ENCODE measurements at places on chromosomes 7 and 10.
A peak's percentile ranks its signal among the peaks of the same experiment; 100 is the strongest.

- DNase-seq, result peak; percentile 53
Observed at GRCh38 chr10:72274730-72275350, 1.1 kb downstream of the DDIT4 start.

DNA sequence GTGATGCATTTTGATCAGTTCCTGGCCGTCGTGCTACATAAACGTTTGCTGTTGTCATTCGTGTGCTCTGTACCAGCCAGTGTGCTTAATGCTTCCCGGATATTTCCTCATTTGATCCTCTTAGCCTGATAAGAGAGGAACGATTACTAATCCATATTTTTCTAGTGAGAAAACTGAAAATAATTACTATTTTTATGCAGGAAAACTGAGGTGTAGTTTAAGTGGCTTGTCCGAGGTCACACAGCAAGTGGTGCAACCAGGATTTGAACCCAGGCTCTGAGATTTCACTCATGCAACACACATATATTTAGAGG lies 650 bp upstream of the SORBS1 start:
- DNase-seq, result no peak

DNA sequence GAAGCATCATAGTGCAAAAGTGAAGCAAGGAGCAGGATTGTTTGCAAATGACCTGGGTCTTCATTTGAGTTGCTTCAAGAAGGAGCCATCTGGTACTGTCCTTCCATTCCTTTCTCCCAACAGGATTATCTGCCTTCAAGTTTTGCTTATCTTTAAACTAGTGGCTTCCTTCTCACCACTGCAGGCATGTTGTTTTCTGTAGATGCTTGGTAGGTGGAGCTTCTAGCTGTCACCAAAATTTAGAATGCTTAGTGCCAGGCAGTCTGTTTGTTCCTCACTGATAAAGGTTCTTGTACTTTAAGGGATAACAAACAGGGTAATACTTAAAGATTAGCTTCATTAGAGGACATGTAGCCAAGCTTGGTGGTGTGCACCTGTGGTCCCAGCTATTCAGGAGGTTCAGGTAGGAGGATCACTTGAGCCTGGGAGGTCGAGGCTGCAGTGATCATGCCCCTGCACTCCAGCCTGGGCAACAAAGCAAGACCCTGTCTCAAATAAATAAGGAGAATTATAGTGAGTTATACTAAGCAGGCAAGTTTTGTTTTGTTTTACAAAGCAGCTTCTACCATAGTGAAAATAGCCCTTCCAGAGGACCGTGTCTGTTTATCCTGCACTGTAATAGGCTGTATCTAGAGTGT lies 5.7 kb downstream of the ARL5B start:
- no peak for DNase-seq

GRCh38 chr10:110168601-110169481 lies 38.6 kb upstream of the MXI1 start:
- no peak for DNase-seq

DNA sequence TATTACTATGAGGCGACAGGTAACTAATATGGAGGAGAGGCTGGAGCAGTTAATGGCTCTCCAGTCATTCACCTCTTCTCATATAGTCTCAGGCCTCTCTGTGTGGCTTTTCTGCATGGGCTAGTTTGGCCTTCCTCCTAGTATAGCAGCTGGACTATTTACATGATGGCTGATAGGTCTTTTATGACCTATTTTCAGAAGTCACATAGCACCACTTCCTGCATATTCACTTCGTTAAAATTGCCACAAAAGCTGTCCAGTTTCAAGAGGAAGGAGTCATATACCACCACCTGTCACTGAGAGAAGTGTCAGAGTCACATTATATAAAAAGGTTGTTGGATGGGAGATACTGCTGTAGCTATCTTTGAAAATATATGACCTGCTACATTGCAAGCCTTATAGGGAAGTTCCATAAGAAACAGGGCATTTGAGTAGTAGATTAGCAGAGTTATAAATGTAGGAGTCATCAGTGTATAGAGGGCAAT lies 8.0 kb upstream of the DMTF1 start:
- no peak for DNase-seq

DNA sequence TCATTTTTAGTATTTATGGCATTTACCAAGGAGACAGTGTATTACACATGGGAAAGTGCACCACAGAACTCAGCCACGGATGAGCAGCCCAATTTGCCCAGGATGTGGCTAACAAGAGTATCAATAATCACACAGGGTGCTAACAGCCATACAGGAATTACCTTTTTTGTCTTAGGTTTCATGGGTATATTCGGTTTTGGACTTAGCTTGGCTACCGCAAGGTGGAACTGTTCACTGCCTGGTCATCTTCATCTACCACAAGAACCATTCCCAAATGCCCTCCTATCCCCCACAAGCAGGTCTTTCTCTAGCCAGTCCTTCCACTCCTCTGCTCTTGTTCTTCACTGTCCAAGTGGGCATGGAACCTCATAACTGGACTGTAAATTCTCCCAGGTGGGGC lies 6.0 kb downstream of the PDLIM1 start:
- no peak for DNase-seq

GRCh38 chr7:101121991-101122932 lies 4.6 kb upstream of the SERPINE1 start:
- peak; percentile 96 for DNase-seq

DNA sequence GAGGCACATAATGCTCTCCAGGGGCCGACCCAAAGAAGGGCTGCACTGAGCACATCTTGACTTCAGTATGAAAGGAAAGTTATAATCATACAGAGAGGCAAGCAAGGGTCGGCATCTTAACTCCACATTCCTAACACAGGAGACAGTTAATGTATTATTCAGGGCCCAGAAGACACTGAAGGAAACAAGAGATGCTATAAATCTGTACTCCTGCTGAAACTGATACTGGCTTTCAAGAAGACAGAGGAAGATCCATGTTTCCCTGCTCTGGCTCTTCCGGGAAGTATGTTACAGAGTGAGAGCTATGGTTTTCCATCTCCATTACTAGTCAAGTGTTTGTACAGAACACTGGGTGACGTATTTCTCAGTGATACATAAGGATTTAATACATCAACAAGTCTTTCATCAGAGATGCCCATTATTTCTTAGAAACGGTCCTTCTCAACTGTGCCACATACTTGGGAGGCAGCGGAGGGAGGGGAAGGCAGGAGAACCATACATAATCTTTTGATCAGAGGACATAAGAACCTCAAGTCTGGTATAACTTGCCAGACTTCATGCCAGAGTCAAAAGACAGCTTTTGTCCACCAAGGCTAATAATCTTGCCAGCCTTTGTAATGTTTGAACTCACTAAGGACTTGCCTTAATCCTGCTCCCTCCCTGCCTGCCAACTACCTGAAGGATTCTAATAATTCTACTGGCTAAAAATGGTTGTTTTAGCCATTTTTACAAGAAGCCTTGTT lies 58.1 kb downstream of the ENO4 start:
- DNase-seq, result no peak

DNA sequence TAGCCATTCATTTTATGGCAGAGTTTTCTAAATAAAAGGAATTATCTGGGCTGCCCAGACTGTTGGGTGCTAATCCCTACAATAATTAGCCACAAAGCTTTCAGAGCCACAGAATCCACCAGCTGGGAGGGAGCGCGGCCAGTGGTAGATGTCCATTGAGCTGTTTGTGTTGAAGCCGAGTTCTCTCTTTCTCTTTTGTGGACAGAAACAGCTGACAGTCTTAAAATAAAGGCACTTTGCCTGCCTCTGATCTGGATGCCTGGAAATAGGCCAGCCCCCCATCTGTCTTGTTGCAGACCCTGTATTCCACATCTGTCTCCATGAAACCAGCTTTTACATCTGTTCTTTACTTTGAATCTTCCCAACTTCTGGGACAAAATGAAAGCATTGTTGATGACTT lies 66.1 kb downstream of the MTPN start:
- no peak for DNase-seq

DNA sequence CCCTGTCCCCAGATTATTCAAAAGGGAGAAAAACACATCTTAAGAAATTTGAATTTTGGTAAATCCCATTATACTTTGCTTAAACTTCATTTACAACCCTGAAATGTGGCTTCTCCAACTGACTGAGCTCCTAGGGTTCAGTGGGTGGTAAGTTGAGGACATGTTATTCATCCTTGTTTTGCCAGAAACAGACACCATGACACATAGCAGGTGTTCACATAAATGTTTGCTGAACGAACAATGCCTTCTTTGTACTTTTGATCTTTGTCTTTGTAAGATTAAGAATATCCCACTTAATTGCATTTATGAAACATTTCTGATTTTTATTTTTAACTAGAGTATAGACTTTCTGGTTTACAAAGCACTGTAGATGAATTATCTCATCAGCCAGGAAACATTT lies 209.7 kb downstream of the GPAM start:
- DNase-seq, result no peak

Data from kidney glomerular epithelial cell (primary cell).